ENCODE measurements at places on chromosomes 16 and 17.

GRCh38 chr17:1031711-1032110 lies 34.8 kb downstream of the TIMM22 start:
- no peak for DNase-seq
- no peak overlapping the region for H3K27ac ChIP-seq
- no peaks in the 10 kb centered on the region for H3K4me1 ChIP-seq
- H3K36me3 ChIP-seq: no peaks in the 10 kb centered on the region

DNA sequence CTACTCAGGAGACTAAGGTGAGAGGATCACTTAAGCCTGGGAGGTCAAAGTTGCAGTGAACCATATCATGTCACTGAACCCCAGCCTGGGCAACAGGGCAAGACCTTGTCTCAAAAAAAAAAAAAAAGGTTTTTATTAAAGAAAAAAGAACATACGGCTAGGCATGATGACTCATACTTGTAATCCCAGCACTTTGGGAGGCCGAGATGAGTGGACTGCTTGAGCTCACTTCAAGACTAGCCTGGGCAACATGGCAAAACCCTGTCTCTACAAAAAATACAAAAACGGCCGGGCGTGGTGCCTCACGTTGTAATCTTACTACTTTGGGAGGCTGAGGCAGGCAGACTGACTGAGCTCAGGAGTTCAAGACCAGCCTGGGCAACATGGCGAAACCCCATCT lies 38.4 kb downstream of the RANBP10 start:
- no peak overlapping the region for H3K27ac ChIP-seq
- H3K36me3 ChIP-seq: peaks cover 32% of the 10 kb centered on the region
- no peak overlapping the region for H3K4me3 ChIP-seq
- H3K27me3 ChIP-seq: no peaks in the 10 kb centered on the region
- H3K4me1 ChIP-seq: no peaks in the 10 kb centered on the region

DNA sequence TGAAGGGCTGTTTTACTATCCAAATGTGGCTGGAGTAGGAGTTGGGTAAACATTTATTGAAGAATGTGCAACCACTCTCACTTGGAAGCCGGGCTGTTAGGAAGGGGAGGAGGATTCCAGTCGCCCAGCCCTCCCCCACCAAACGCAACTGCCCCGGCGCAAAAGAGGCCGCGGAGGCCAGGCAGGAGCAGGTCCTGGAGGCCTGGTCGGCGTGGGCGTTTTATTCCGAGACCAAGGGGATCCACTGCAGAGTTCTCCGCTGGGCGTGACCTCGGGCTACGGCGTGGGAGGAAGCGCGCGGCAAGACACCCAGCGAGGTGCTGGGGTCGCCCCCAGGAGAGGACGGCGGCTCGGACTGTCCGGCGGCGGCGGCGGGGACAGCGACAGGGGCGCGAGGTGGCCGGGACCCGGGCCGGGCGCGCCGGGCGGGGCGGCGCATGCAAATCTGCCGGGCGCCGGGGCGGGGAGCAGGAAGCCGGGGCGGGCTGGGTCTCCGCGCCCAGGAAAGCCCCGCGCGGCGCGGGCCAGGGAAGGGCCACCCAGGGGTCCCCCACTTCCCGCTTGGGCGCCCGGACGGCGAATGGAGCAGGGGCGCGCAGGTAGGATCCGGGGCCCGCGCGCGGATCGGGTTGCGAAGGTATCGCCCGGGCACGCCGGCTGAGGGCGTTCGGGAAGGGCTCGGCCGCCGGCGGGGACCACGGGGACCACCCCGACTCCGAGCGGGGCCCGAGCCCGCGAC lies at the start of gene IL4R:
TSS of gene IL4R (plus strand) at position 553 of the 739 bp plus-strand sequence. CDS start 26,230 bp downstream, outside the sequence.
- H3K36me3 ChIP-seq: no peaks in the 10 kb centered on the region

GRCh38 chr17:78953356-78954350 lies 26.1 kb downstream of the LGALS3BP start:
- DNase-seq: no peak
- no peak overlapping the region for H3K4me3 ChIP-seq
- H3K36me3 ChIP-seq: no peaks in the 10 kb centered on the region
- H3K4me1 ChIP-seq: no peaks in the 10 kb centered on the region
- no peaks in the 10 kb centered on the region for H3K27me3 ChIP-seq
- no peak overlapping the region for H3K27ac ChIP-seq

GRCh38 chr17:34464812-34465211 lies 101.8 kb upstream of the CCL1 start:
- H3K4me1 ChIP-seq: no peaks in the 10 kb centered on the region
- H3K27ac ChIP-seq: no peak overlapping the region
- H3K4me3 ChIP-seq: no peak overlapping the region
- no peak for DNase-seq

DNA sequence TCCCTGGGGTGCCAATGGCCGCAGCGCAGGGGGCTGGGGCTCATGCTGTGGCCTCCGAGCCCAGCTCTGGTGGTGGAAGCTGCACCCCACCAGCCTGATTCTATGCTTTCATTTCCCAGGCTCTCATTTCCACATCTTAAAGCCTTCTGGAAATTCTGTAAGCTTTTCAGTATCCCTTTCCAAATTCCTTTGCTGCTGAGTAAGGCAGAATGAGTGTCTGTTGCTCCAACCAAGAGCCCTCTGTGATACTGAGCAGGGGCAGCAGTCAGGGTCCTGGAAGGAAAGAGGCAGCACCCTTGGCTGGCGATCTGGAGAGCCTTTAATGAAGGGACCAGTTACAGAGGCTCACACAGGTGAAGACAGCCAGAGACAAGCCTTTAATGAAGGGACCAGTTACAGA lies 79.5 kb upstream of the FOXF1 start:
- no peak for DNase-seq
- no peak overlapping the region for H3K27ac ChIP-seq
- no peaks in the 10 kb centered on the region for H3K27me3 ChIP-seq
- no peaks in the 10 kb centered on the region for H3K36me3 ChIP-seq
- H3K4me1 ChIP-seq: no peaks in the 10 kb centered on the region
- H3K4me3 ChIP-seq: no peak overlapping the region

DNA sequence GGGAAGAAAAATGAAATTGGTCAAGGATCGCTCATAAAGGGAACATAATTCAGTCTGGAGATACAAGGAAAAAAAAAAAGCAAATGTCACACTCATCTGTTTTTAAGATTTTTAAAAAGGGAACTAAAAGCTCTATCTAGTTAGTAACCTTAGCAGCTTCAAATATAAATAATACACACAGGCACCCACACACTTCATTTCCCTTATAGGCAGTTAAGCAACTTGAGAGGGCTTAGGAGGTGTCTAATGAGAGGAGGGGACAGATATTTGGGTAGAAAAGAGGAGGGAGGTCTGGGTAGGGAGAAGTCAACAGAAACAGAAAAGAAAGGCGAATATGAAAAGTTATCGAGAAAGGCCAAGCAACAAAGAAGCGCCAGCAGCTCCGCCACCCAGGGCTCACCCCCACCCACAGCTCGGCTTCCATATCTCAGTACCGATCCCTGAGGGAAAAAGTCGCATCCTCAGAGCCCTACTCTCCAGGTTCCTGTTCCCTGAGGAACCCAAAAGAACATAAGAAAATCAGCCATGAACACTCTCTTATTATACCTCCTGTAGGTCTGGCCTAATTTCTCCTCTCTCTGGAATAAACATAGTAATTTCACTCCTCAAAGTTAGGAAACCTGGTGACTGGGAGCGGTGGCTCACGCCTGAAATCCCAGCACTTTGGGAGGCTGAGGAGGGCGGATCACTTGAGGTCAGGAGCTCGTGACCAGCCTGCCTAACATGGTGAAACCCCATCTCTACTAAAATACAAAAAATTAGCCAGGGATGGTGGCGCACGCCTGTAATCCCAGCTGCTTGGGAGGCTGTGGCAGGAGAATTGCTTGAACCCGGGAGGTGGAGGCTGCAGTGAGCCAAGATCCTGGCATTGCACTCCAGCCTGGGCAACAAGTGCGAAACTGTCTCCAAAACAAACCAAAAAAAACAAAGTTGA lies 69.6 kb upstream of the RCVRN start:
- H3K36me3 ChIP-seq: no peaks in the 10 kb centered on the region
- DNase-seq: no peak
- no peaks in the 10 kb centered on the region for H3K4me1 ChIP-seq
- H3K27me3 ChIP-seq: no peaks in the 10 kb centered on the region
- no peak overlapping the region for H3K27ac ChIP-seq

GRCh38 chr17:2192367-2193057 lies 111.1 kb downstream of the SMG6 start:
- H3K36me3 ChIP-seq: peaks cover 26% of the 10 kb centered on the region
- peak; percentile 39 for DNase-seq
- H3K4me3 ChIP-seq: no peak overlapping the region

GRCh38 chr16:85615014-85615851 lies 2.1 kb downstream of the GSE1 start:
- H3K27ac ChIP-seq: peak overlapping the region; percentile 6
- peak overlapping the region; percentile 17 for H3K4me3 ChIP-seq
- H3K36me3 ChIP-seq: no peaks in the 10 kb centered on the region
- H3K4me1 ChIP-seq: peaks cover 42% of the 10 kb centered on the region

DNA sequence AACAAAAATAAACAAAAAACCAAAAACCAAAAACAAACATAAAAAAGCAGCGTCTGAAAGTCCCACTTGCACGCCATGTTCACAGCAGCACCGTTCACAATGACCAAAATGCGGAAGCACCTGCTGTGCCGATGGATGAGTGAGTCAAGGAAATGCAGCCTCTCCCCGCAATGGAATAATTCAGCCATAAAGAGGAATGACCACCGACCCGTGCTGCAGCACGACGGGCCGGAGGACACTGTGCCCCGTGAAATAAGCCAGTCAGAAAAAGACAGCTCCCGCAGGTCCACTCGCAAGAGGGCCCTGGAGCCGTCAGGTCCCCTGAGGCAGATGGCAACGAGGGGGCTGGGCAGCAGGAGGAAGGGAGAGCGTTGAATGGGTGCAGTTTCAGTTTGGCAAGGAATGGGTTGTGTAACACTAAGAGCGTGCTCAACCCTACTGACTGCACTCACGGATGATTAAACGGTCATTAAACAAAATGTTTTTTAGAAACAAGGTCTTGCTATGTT lies 5.1 kb downstream of the CLCN7 start:
- H3K4me1 ChIP-seq: peaks cover 8% of the 10 kb centered on the region
- no peak overlapping the region for H3K27ac ChIP-seq
- peaks cover 4% of the 10 kb centered on the region for H3K36me3 ChIP-seq
- no peak overlapping the region for H3K4me3 ChIP-seq
- H3K27me3 ChIP-seq: no peaks in the 10 kb centered on the region

- H3K27ac ChIP-seq: peak overlapping the region; percentile 95
- DNase-seq: no peak
- peak overlapping the region; percentile 80 for H3K4me3 ChIP-seq
- H3K36me3 ChIP-seq: peaks cover 24% of the 10 kb centered on the region
- no peaks in the 10 kb centered on the region for H3K27me3 ChIP-seq
- H3K4me1 ChIP-seq: peaks cover 50% of the 10 kb centered on the region
Observed at GRCh38 chr17:8151641-8152111, 528 bp downstream of the PER1 start.
